ENCODE measurements at places on chromosomes 7 and 10.

DNA sequence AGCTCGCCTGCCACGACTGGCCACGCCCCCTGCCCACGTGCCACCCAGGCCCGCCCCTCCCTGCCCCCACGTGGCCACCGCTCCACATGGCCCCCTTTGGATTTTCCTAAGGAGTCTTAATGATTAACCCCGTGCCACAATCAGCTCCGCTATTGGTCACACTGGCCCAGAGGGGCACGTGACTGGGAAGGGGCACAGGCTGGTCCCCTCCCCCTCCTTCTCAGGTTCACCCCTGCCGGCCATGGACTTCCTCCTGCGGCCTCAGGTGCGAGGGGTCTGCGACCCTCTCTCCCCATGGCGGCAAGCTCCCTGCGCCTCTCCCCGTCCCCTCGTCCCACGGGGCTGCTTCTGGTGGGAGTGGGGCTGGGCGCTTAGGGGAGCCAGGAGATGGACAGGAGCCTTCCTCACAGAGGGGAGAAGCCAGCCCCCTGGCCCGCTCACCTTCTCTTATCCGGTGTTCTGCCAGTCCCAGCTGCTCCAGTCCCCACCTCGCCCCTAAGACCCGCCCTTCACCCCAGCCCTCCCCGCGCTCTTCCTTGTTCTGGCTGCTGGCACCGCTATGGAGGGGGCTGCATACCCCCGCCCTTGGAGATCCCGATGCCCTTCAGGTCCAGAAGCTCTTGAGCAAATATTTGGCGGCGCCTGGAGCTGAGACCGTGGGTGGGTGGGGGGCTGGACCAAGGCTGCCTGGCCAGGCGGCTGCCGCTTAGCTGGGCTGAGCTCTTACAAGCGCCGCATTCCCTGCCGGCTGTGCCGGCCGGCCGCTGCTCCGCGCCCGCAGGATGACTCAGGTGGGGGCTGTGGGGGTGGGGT, 3.2 kb downstream of the SLC4A2 start:
- DNase-seq = no peak

GRCh38 chr7:82017334-82017943, 247.6 kb upstream of the HGF start:
- peak; percentile 2 for DNase-seq

GRCh38 chr7:55502124-55502857, 70.0 kb downstream of the VOPP1 start:
- DNase-seq = no peak

DNA sequence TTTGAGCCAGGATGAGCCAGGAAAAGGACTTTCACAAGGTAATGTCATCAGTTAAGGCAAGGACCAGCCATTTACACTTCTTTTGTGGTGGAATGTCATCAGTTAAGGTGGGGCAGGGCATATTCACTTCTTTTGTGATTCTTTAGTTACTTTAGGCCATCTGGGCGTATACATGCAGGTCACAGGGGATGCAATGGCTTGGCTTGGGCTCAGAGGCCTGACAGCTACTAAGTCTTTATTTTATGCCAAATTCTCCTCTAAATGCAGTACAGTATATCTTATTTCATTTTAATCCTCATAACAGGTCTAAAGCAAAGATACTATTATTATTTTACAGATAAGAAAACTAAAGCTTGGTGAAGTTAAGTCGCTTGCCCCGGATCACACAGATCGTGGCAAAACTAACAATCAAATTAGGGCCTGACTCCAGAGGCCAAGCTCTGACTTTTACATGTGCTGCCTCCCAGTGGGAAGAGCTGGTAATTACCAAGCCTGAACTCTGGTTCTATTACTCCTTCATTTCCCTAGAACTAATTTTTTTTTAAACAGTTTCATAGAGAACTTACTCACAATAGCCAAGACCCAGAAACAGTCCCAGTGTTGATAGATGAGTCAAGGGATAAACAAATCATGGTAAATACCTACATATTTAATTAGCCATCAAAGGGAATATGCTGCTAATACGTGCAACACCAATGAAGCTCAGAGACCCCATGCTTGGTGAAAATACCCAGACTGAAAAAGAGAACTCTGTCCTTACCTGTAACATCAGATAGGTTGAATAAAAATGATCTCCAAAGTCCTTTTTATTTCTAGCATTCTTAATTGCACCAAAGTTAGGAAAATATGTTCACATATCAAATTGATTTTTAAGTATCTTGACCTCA, 35.4 kb downstream of the C7orf25 start:
- DNase-seq = peak; percentile 46

DNA sequence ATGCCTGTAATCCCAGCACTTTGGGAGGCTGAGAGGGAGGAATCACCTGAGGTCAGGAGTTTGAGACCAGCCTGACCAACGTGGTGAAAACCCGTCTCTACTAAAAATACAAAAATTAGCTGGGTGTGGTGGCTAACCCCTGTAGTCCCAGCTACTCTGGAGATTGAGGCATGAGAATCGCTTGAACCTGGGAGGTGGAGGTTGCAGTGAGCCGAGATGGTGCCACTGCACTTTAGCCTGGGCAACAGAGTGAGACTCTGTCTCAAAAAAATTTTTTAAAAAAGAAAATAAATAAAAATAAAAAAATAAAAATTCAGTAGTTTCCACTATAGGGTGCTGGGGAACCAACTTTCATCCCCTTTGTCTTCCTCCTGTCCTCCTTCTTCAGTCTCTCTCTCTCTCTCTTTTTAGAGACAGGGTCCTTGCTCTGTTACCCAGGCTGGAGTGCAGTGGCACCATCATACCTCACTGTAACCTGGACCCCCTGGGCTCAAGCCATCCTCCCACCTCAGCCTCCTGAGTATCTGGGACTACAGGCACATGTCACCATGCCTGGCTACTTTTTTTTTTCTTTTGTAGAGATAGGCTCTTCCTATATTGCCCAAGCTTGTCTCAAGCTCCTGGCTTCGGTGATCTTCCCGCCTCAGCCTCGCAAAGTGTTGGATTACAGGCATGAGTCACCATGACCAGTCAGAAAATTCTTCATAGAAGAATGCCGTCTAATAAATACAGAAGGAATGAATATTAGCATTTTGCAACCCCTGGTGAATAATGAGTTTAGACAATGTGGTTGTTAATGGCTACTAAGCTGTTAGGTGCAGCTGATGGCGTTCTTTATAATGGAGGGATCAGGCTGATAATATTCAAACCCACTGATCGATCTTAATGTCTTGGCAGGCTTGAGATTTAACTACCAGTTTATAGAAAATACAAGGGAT, 20.6 kb downstream of the RBM20 start:
- no peak for DNase-seq

DNA sequence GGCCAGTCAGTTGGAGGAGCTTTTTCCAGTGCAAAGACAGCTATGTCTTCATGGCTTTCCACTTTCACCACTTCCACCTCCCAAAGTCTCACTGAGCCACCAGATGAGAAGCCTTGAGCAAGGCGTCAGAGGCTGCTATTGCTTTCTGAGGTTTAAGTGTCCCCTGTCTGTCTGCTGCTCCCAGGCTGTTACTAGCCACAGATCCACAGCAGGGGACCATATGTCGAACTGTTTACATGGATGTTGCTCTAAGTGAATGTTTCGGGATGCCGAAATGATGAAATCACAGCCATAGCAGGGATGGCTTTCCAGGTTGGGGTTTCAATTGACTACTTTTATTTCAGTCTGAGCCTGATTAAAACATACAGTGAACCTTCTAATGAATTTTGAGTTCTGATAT, 88.5 kb downstream of the AVL9 start:
- DNase-seq = no peak

- no peak for DNase-seq
Measured at GRCh38 chr10:75773231-75773780, 341.9 kb downstream of the LRMDA start.

- DNase-seq = no peak
Measured at GRCh38 chr7:24924375-24924774, 55.6 kb downstream of the OSBPL3 start.

DNA sequence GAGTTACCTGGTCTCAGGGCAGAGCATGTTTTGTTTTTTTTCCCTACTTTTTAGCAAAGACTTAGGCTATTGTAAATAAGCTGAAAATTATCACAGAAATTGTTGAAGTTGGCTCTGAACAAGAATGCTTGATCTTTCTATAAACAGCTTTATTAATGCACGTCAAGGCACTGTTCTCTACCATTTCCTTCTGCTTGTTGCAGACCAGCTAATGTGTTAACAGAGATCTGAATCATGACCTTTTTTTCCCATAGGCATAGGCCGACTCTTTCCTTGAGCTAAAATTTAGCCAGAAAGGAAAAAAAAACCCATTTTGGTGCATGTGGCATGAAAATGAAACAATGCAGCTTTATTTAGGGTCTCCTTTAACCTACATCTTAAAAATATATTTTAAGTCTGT, 248.5 kb downstream of the SDK1 start:
- no peak for DNase-seq

- DNase-seq = no peak
Measured at GRCh38 chr7:151137791-151138152, 29.7 kb downstream of the GBX1 start.

DNA sequence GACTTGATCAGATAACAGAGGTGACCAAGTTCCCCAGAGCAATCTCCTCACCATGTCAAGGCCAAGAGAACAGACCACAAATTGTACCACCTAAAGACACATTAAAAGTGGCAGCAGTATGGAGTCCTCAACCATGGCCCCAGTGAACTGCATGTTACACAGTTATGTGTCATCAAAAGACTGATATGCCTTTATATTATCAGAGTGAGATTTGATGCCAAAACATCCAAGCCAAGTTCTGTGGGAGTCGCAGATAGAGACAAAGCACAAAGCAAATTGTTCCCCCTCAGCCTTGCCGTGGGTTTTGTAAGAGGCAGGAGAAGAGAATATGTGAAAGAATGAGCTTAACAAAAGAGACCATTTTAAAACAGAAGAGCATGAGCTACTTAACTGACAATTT, 39.2 kb upstream of the TES start:
- no peak for DNase-seq

- no peak for DNase-seq
Measured at GRCh38 chr10:68492118-68492517, 20.3 kb upstream of the DNA2 start.

DNA sequence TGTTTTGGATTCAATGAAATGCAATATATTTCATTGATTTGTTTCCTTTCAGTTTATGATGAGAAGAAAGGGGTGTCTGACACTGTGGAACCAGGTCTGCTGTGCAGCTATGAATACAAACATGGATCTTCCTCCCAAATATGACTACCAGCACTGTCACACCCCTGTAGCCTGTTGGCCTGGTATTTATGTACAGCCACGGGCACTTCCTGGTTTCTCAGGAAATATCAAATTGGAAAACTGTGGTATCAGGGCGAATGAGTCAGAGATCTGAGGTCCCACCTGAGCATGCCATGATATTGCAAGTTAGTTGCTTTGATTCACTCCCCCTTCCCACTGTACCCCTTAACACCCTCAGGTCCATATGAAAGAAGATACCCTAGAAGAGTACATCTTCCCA, 87.8 kb downstream of the DNMBP start:
- no peak for DNase-seq

- DNase-seq = no peak
Measured at GRCh38 chr7:71239586-71240268, 107.8 kb downstream of the GALNT17 start.

- DNase-seq = no peak
Measured at GRCh38 chr7:133575726-133576440, 323.0 kb downstream of the EXOC4 start.

GRCh38 chr7:103680161-103681144, 234.4 kb upstream of the SLC26A5 start:
- no peak for DNase-seq

GRCh38 chr7:125256446-125256845, 326.8 kb upstream of the POT1 start:
- DNase-seq = no peak

GRCh38 chr10:130218936-130219335, 82.7 kb downstream of the GLRX3 start:
- DNase-seq = no peak

GRCh38 chr10:37619336-37619735, 238.1 kb downstream of the ZNF248 start:
- no peak for DNase-seq

DNA sequence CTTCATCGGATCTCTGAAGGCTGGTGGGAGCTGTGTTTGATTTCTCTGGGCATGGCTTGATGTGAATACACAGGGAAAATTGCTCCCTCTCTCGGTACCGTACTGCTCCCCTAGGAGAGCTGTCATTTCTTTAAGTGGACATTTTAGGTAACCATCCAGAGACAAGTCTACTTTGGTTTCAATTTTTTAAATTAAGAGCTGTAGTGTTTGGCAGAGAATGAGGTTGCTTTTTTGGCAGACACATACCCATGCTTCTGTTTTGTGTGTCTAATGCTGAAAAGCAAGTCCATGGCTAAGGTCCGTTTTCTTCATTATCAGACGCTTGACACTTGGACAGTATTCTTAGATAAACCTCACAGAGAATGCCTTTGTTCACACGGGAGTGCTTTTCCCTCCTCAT, 61.3 kb upstream of the TRIL start:
- no peak for DNase-seq

DNA sequence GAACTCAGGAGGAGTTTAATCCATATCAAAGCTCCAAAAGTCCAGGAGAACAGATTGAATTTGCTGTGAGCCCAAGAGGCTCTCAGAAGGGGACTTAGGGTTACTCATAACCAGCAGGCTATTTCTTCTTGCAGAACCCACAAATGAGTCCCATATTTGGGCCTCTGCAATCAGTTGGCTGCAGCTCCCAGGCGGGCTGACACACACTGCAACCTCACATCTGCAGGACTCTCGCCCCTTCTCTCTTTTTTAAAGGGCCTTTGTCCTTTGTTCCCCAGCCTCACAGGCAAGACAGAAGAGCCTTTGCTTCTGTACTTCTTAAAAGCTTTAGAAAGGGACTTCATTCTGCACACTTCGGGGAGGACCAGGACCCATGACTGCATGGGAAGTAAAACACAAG, 26.7 kb downstream of the CREB3L2 start:
- no peak for DNase-seq

- DNase-seq = no peak
Measured at GRCh38 chr10:15588635-15589508, 130.8 kb downstream of the ITGA8 start.

GRCh38 chr7:81637534-81637933, 132.3 kb downstream of the HGF start:
- no peak for DNase-seq

- DNase-seq = no peak
Measured at GRCh38 chr10:133248334-133248715, 10.7 kb downstream of the VENTX start.

GRCh38 chr7:7183838-7184463, 1.6 kb downstream of the C1GALT1 start:
- no peak for DNase-seq

- DNase-seq = peak; percentile 10
Measured at GRCh38 chr10:101189461-101190401, 39.5 kb downstream of the LBX1 start.

DNA sequence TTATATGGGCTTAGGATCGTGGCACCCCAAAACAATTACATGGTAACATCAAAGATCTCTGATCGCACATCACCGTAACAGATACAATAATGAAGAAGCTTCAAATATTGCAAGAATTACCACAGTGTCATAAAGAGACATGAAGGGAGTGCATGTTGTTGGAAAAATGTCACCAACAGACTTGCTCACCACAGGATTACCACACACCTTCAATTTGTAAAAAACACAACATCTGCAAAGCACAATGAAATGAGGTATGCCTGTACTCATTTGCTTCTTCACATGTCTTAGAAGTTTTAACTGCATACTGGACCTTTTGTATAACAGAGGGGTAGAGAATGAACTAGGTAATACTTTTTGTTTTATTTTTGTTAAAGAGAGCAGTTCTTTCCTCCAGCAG, 96.6 kb downstream of the TPST1 start:
- DNase-seq = no peak

GRCh38 chr10:1368842-1369171, 312.6 kb downstream of the WDR37 start:
- peak; percentile 44 for DNase-seq

Data from Jurkat, Clone E6-1 (cell line).